ENCODE measurements at places on chromosomes 7 and 10.
A peak's percentile ranks its signal among the peaks of the same experiment; 100 is the strongest.

- no peak for DNase-seq
Observed at GRCh38 chr7:150974468-150975391, 3.4 kb downstream of the KCNH2 start.

GRCh38 chr7:39271402-39271801 is 293.7 kb downstream of the POU6F2 start:
- no peak for DNase-seq

DNA sequence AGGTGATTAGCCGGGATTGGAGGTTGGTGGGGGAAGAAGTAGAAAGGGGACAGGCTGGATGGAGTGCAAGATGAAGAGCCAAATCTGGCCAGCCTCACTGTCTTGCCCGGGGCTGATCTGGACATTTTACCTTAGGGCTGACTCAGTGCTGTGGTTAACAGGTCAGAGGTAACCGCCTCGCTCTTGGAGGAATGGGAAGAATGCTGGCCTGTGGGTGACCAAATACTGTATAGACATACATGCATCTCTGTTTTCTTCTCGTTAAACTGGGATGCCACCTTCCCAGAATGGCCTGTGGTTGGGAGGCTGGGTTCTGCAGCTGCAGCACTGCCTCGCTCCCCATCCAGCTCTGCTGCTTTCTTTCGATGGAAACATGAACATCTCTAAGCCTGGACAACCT is 120.0 kb downstream of the SEC23IP start:
- DNase-seq = no peak

DNA sequence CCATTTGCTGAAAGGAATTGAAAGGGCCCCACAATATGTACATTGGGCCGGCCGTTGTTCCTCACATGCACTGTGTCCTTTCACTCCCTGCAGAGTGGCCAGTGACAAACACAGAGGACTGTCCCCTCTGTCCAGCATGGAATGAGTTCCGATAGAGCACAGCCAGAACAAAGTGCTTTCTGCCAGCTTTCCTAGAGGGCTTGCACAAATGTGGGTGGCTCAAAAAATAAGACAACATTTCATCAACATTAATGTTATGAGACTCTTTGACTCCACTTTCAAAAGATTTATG is 2.4 kb downstream of the PKD2L1 start:
- no peak for DNase-seq

DNA sequence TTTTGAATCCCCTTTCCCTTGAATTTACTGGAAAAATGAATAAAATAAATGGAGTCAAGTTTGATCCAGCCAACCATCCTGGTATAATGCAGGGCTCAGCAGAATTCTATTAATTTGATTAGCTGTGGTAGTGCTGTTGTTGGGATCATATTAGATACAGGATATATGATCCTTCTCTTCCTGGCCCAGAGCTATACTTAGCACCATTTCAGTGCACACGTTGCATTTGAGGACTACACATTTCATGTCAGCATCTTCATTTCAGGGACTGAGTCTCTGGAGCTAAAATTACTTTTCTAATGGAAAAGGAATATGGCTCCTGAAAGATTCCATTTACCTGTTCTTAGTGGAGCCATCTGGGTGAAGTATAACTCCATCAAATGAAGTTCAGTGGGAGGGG is 240.3 kb downstream of the BMPER start:
- DNase-seq = no peak

GRCh38 chr7:36509962-36510361 is 120.3 kb downstream of the ANLN start:
- DNase-seq = no peak

GRCh38 chr10:79239924-79240581 is 107.2 kb upstream of the PPIF start:
- DNase-seq = no peak

DNA sequence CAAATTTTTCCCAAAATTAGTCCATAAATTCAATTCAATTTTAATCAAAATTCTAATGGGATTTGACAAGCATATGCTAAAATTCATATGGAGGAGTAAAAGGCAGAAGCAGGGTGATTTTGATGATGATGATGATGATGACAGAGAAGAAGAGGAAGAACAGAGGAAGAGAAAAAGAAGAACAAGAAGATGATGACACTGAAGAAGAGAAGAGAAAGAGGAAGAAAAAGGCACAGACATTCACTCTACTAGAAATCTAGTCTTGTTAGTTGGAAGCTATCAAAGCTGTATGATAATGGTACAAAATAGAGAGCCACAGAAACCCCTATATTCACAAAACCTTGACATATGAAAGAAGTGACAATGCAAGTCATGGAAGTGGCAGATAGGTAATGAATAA is 157.9 kb downstream of the ELMO1 start:
- no peak for DNase-seq

- DNase-seq = no peak
Observed at GRCh38 chr7:45972629-45973312, 51.7 kb upstream of the IGFBP3 start.

DNA sequence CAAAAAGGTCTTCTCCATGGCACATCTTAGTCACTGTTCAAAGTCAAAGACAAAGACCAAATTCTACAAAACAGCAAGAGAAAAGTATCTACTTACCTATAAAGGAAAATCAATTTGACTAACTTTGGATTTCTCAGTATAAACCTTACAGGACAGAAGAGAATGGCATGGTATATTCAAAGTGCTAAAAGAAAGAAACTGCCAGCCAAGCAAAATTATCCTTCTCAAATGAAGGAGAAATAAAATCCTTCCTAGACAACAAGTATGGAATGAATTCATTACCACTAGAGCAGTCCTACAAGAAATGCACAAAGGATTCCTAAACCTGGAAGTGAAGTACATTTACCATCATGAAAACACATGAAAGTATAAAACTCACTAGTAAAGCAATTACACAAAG is 235.5 kb downstream of the STK31 start:
- no peak for DNase-seq

GRCh38 chr10:1214071-1214675 is 158.0 kb downstream of the WDR37 start:
- DNase-seq = no peak

GRCh38 chr7:21345361-21345760 is 82.5 kb upstream of the SP4 start:
- DNase-seq = no peak

GRCh38 chr7:50962962-50963374 is 180.3 kb upstream of the GRB10 start:
- DNase-seq = no peak

- no peak for DNase-seq
Observed at GRCh38 chr10:126203746-126204145, 184.5 kb downstream of the ADAM12 start.

GRCh38 chr10:63415640-63416244 is 50.0 kb downstream of the JMJD1C start:
- no peak for DNase-seq

DNA sequence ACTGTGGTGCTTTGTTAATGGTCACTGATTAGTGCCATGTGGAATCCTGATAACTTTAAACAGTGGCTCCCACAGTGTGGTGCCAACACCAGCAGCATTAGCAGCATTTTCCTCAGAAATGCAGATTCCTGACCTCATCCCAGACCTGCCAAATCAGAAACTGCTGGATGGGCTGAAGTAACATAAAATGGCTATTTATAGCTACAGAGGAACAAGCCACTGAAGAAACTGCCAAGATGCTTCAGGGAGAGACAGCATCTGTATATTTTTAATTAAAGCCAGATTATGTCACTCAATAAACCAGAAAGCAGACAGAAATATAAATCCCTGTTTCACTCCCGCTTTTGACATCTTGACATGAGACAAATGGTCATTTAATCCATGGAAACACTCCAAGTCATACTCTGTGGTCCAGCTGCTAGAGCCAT is 178.5 kb downstream of the AMPH start:
- DNase-seq = no peak

DNA sequence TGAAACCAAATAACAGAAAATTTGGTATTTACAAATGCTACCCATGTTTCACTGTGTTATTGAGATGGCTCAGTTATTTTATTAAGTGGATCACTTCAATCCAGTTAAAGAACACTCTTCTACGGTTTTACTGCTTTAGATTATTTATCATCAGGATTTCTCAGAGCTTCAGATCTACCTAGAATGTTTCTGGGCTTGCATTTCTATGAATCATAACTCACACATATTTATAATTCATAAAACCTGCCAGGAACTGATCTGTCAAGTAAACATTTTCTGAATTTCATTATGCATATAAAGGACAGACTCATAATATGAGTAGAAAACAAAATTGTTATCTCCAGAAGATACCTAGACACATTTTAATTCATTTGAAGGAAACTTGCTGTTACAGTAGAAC is 1172.3 kb upstream of the LRRTM3 start:
- no peak for DNase-seq

- DNase-seq = peak; percentile 34
Observed at GRCh38 chr10:97887399-97887798, 37.8 kb downstream of the GOLGA7B start.
